ENCODE measurements at places on chromosomes 3 and 15.

- no peak for DNase-seq
These were observed 6.2 kb downstream of the PPARG start for GRCh38 chr3:12294885-12295580.

GRCh38 chr3:56795097-56795828 is 6.5 kb downstream of the ARHGEF3 start:
- no peak for DNase-seq

DNA sequence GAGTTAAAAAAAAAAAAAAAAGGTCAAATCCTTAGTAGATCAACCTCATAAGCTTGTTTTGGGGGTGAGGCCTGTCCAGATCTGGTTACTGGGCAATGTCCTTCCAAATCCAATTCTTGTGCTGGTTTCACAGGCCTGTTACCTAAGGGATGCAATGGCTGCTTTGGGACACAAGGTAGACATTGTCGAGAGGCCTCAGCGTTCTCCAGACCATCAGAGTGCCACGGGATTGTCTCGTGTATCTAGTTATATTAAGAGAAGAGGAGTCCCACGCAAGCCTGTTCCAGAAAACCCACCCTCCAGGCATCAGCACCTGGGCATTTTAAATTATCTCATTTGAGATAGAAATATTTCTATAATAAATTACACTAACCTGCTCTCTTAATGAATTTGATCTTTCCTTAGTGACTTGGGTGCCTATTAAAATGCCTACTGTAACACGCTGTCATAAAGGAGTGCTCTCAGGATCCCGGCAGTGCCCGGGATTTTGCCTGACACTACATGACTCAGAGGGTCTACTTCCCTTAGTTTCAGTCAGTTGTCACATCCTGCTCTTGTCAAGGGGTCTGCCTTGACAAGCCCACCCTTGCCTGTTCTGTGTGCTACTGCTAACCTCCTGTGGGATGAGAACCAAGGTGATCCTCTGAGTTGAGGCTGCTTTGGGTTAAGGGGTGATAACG is 116.0 kb downstream of the LIPC start:
- no peak for DNase-seq

- DNase-seq, result no peak
These were observed 105.8 kb upstream of the UNC13C start for GRCh38 chr15:53872410-53872809.

DNA sequence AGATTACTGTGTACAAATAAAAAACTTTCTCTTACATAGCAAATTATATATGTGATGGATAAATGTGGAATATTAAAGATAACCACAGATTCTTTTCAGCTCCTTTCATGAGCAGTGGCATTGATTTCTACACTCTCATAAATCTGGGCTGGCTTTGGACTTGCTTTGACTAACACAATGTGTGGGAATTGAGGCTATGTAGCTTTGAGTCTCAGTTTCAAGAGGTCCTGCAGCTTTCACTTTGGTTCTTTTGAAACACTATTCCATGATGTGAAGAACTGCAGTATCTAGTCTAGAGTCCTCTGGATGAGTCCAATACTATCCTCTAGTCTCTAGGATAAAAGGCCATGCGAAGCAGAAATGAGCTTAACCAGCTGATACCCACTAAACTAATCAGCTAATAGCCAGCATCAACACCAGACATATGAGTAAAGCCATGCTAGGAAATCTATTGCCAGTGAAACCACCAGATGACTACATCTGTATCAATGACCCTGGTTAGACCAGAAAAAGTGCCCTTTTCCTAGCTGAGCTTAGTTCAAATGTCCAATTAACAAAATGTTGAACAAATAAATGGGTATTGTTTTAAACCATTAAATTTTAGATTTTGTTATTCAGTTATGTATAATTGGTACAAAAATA is 274.9 kb upstream of the ZPLD1 start:
- no peak for DNase-seq

GRCh38 chr15:93049914-93050578 is 39.0 kb downstream of the RGMA start:
- no peak for DNase-seq

- no peak for DNase-seq
These were observed 6.8 kb upstream of the TRIM69 start for GRCh38 chr15:44729408-44730127.

DNA sequence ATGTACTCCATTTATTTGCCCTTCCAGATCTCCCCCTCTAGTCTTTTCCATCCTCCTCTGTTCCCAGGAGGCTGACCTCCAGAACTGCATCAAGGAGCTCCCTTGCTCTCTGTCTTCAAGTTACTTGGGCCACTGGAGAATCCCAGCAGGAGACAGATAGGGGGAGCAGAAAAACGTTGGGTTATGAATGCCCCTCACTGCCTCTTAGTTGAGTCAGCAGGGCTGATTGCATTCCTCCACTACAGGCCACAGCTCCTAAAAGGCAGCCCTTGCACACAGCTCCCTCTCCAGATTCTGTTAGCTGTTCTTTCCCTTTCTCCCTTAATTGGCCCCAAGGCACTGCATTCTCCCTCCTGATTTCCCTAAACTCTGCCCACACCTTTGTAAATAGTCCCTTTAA is 12.4 kb upstream of the CEP152 start:
- DNase-seq, result no peak

- no peak for DNase-seq
These were observed 28.8 kb upstream of the SYNM start for GRCh38 chr15:99076109-99076508.

GRCh38 chr3:114899186-114899931 is 247.7 kb downstream of the ZBTB20 start:
- DNase-seq, result no peak

DNA sequence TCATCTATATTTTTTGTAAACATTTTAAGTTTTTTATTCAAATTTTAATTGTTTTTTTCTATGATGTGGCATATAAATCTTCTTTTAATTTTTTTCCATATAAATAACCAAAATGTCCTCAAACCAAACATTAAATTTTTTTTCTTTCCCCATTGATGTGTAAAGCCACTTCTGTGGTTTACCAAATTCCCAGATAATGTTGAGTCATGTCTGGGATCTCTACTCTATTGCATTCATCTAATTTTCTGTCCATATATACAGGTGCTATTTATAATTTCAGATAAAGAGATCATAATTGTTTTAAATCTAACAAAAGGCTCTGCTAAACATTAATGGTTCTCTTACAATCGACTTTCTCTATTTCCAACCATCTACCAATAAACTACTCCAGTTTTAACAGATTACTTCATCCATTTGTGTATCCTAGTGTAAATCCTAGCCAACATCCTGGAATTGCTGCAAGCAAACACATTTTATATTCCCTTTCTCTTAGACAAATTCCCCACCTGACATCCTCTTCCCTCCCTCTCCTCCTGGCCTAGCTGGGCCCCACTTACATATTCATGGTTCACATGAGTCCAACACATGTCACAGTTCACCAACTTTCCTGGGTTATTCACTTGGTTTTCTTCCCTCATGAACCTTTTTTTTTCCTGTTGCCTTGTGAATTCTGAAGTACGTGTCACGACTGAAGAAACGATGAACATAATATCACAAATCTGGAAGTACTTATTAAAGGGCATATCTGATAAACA is 368.0 kb upstream of the AGTR1 start:
- no peak for DNase-seq

- no peak for DNase-seq
These were observed 25.8 kb downstream of the SERPINI1 start for GRCh38 chr3:167761302-167761701.

DNA sequence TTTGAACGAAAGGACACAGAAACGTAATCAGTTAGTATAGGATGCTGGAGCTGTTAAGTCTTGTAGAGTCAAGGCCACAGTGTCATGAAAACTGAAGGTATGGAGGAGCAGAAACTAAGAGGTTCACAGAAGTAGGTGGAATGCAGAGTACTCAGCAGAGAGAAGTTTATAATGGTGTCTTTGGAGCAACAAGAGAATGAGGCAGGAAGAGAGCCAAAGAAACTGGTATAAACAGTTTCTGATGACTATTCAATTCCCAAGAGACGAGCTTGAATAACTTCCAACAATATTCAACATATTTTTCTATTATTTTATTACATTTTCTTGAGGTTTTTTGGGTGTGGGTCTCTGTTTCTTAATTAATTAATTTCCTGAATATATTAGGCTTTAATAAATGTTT is 29.6 kb downstream of the GALK2 start:
- DNase-seq, result no peak

GRCh38 chr15:73120269-73120668 is 68.0 kb downstream of the NEO1 start:
- no peak for DNase-seq

DNA sequence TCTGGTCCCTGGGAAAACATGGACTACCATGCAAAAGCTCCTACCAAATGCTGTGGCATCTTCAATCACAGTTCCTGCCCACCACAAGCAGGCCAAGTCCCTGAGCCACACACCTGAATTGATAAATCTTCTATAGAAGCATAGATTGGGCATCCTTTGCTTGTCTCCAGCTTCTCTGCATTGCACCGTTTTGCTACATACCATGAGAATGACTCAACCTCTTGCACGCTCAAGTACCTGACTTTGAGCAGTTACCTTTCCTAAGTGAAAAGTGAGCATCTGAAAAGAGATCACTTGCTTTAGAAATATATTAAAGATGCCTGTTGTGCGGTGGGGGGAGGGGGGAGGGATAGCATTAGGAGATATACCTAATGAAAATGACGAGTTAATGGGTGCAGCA is 31.3 kb downstream of the GATM start:
- no peak for DNase-seq

DNA sequence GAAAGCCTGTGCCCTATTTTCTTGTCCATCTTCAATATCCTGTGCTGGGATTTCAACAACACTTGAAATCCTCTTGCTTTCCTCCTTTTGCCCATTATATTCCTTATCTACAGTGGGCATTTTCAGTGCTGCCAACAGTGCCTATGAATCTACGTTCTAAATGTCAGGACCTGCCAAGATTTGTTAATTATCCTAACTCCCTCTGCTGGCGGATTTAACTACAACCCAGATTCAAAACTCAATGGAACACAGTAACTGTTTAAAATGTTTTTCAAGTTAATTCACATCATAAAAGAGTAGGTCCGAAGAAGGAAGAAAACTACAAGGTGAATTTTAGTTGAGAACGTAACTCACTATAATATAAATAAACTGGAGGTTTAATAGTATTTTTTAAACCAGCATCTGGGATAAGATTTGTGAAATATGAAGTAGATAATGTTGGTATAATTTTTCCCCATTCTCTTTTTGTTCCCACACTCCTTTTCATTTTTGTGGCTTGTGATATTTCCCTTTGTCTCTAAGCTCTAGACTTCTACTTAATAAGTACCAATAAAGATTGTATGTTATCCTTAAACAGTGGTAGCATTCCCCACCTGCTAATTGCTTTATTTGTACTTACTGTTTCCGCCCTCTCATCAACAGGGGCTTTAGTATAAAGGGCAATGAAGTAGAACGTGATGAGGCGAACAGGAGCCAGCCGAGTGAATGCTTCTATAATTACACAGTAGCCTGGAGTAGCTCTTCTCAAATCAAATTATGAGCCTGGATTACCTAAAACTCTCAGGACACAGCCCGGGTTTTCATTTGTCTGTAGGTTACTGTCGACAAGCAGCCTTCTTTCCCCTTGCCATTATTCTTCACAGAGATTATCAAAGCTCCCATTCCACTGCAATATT is 302.5 kb upstream of the ATP11B start:
- no peak for DNase-seq

DNA sequence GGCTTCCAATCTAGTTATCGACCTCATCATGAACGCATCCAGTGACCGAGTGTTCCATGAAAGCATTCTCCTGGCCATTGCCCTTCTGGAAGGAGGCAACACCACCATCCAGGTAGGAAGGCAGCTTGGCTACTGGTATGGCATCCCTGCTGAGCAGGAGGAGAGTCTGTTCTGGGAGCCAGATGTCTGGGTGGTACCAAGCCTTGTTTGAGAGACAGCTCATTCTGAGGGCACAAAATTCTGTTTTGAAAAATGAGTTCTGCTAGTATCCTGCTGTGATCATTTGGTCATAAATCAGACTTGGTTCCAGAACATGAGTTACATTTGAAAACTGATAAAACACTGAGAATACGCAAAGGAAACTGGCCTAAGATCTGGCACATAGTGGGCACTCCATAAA is 242.1 kb downstream of the ITPR1 start:
- no peak for DNase-seq

- no peak for DNase-seq
These were observed 2.9 kb upstream of the TBC1D5 start for GRCh38 chr3:17745301-17745700.

- DNase-seq, result no peak
These were observed 64.5 kb upstream of the KLF13 start for GRCh38 chr15:31262143-31262530.

- DNase-seq, result no peak
These were observed 17.9 kb upstream of the CDCP1 start for GRCh38 chr3:45164056-45164455.

- DNase-seq, result no peak
These were observed 146.6 kb downstream of the DUT start for GRCh38 chr15:48477795-48478360.

DNA sequence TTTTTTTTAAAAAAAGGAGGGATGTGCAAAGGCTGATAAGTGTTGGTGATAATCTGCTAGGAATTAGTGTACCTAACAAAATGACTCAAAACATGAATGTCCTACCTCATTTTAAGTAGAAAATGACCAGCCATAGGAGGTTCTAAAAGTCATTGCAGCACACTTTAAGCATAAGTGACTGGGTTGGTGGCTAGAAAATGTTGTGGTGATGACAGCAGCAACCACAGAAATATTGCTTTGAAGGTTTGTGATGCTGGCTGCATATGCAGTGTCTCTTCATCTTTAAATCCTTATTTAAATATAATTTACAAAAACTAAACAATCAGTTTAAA is 55.2 kb downstream of the CMSS1 start:
- DNase-seq, result no peak

- DNase-seq, result no peak
These were observed 5.4 kb downstream of the TKT start for GRCh38 chr3:53250453-53250852.

GRCh38 chr15:52228921-52229320 is 37.7 kb upstream of the GNB5 start:
- DNase-seq, result no peak

DNA sequence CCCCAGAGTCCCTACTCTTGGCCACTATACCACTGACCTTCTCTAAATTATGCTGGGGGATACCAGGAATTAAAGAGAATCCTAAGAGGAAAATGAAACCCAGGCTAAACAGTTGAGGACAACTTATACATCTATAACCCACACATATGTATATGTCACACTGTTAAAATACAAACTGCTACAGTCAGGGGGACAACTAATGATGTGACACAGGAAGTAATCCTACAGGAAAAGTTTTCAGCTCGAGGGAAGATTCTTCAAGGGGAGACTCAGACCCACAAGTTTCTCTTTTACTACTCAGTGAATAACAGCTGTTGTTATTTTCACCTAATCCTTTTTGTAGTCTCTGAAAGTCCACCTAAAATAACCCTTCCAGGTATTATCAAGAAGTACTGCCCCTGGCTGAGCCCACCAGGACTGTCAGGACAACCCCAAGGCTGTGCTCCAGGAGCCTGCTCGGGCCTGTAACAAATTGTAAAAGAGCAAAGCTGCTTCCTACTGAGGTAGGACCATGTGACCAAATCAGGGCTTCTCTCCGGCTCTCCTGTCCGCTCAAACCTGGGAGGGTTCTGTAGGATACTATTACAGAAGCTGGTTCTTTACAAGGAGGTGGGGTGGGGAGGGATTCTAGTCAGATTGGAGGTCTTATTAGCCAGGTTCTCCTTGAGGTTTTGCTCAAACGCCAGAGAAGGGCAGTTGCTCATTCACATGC is 91.6 kb downstream of the SRGAP3 start:
- DNase-seq, result no peak

- no peak for DNase-seq
These were observed 525.8 kb downstream of the SHQ1 start for GRCh38 chr3:72322264-72322976.

- DNase-seq, result no peak
These were observed 225.6 kb upstream of the ROPN1 start for GRCh38 chr3:124217542-124217941.

GRCh38 chr3:111047042-111047441 is 24.6 kb upstream of the NECTIN3 start:
- no peak for DNase-seq

Data from activated CD4-positive, CD25-positive, alpha-beta regulatory T cell treated with anti-CD3 and anti-CD28 coated beads, Interleukin-2, amount 50 U/mL, for 16 hours (primary cell).